Stimulated activated CD4-positive, alpha-beta T cell treated with anti-CD3 and anti-CD28 coated beads, Interleukin-12 subunit alpha, Interleukin-12 subunit beta, amount 100 ng/mL, for 48 hours (primary cell): ENCODE measurements at places on chromosomes 7 and 10.

DNA sequence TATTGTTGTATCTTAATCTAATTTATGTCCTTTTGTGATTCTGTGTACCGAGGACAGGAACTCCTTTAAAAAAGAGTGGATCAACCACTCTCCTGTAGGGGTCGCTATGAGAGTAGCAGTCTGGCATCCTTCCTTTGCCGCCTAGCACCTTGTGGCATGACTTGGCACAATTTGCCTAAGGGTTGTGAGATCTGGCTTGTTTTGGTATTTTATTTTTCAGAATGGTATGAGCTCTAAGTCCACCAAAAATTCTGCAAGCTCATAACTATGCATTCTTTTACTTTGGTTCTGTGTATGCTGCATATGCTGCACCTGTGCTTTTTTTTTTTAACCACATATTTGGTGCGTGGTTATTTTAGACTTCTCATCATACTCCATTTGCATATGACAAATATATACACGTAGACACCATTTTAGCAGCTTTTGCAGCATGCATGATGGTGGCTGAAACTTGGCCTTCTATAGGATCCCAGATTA is 112.8 kb downstream of the CDK14 start:
- DNase-seq: no peak

- DNase-seq: no peak
Measured at GRCh38 chr7:31099451-31100444, 47.6 kb downstream of the ADCYAP1R1 start.

- DNase-seq: no peak
Measured at GRCh38 chr7:141785706-141786552, 4.1 kb upstream of the TAS2R5 start.

DNA sequence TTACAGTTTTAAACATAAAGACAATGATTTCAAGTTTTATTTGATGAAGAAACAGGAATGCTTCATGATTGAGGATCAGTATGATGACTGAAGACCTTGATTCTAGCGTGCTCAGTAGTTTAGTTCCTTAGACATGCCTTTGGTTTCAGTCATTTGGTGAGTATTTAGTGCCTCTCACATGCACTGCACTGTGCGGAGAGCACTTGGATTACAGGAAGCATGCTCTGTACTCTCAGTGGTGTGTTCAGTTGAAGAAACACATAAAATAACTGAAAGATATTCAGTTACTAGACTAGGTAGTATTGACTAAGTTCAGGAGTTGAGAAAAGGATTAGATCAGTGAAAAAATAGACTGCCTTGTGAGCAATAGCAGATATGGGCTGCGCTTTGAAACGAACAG is 25.5 kb downstream of the RBM17 start:
- no peak for DNase-seq
